T follicular helper cell (primary cell): ENCODE measurements at places on chromosomes 5 and 9.

DNA sequence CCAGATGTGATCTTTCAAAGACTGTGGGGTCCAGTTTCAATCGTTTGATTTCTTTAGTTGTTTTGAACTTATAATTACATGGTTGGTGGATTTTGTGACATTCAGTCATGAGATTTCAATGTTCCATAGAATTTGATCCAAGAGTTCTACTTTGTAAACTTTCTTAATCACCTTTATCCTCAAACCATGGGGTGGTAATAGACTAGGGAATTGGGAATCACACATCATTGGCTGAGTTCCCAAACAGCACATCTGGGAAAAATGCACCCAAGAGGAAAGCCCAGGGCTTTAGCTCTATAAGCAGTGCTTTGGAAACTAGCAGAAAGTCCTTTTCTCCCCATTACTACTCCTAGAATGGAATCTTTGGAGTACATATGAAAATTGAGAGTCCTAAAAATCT is 177.6 kb downstream of the NNT start:
- no peak for DNase-seq

DNA sequence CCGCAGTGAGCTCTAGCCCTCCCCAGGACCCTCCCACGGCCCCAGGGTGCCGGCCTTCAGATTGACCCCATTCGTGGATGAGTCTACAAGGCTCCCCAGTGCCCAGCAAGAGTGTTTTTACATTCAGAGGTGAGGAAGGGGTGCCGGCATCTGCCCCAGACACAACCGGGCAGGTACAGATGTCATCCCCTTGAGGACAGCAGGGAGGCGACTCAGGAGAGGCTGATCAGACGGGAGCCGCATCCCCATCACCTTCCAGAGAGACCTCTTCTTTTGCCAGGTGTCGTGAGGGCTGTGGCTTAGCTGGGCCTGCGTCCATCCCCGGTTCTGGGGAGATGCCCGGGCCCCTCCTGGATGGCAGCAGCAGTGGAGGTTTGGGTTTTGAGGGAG is 4.3 kb upstream of the LRRC14B start:
- no peak for DNase-seq

DNA sequence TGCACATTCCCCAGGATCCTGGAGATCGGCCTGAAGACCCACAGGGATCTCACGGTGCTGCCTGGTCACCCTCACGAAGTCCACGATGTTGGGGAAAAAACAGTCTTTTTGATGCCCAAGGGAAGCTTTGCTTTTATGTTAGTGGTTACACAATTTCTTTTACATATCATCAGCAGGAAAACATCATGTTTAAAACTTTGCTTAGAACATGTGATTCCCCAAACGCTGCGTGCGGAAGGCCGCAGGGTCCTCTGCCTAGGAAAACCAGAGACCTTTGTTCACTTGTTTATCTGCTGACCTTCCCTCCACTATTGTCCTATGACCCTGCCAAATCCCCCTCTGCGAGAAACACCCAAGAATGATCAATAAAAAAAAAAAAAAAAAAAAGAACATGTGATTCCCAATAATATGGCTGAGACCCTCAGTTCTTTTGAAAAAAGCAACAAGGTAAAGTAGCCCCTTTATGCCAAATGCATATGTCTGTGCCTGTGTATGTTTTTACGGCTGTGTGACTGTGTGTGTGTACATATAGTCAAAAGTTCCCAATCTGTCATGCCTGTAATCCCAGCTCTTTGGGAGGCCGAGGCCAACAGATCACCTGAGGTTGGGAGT is 11.5 kb upstream of the AGPAT2 start:
- no peak for DNase-seq

DNA sequence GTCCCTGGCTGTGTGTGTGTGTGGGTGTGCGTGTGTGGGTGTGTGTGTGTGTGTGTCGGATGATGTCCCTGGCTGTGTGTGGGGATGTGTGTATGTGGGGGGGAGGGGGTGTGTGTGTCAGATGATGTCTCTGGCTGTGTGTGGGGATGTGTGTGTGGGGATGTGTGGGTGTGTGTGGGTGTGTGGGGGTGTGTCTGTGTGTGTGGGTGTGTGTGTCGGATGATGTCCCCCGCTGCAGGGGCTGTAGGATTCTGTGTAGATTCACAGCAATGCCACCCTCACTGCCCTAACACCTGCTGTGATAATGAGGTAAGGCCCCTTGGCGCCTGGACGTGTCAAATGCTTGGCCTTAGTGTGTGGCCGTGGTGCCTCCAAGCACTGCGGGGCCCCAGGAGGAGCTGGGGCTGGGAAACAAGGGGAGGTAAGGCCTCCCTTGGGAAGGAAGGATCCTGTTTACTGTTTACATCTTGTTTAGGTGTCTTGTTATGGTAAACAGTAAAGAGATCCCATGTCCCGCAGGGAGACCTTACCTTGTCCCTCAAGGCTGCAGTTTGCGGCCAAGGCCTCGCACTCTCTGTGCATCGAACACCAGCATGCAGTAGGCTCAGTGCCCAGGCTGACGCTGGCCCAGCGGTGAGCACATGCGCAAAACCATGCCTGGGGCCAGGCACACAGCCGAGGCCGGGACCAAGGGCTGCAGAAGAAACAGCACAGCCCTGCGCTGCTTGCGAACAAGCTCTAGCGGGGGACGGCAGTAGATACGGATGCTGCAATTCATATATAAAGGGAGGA is 24.1 kb downstream of the AHRR start:
- DNase-seq: no peak

GRCh38 chr5:36877667-36878391 is 1.3 kb downstream of the NIPBL start:
- DNase-seq: peak; percentile 18

GRCh38 chr5:85549229-85549628 is 1068.5 kb upstream of the COX7C start:
- no peak for DNase-seq

DNA sequence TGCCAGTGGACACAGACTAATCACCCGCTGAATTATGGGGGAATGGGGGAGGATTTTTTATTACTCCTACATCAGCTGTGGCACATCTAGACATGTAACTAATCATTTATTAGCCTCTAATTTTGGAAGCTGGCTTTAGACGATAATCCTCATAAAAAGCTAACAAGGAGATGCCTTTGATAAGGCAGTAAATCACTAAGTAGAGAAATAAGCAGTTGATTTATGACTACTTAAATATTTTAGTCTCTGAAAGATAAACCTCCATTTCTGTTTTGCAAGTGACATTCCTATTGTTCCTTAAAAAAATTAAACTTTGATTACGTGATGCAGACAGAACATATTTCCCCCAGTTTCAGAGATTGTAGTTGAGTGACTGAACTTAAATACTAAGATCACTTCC is 206.4 kb upstream of the CDKN2B start:
- DNase-seq: no peak

- no peak for DNase-seq
Measured at GRCh38 chr9:113935677-113936380, 59.7 kb downstream of the ZNF618 start.

DNA sequence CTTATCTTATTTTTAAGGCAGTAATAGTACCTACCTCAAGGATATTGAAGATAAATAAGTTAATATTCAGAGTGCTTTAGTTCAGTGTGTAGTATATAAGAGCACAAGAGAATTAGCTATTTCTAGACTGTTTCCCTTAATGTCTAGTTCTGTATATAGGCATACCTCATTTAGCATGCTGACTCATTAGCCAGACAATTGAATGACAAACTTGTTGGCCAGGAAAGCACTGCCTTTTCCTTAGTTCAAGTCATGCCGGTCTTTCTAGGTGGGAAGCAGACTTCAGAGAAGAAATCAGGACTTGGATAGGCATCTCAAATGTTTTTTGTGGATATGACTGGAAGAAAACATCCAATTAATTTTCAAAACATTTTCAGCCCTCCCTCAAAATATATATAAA is 3.2 kb upstream of the FBXO4 start:
- no peak for DNase-seq

GRCh38 chr5:86929123-86929766 is 311.5 kb downstream of the COX7C start:
- no peak for DNase-seq

GRCh38 chr9:130042406-130042884 is 544 bp downstream of the FNBP1 start:
- no peak for DNase-seq

DNA sequence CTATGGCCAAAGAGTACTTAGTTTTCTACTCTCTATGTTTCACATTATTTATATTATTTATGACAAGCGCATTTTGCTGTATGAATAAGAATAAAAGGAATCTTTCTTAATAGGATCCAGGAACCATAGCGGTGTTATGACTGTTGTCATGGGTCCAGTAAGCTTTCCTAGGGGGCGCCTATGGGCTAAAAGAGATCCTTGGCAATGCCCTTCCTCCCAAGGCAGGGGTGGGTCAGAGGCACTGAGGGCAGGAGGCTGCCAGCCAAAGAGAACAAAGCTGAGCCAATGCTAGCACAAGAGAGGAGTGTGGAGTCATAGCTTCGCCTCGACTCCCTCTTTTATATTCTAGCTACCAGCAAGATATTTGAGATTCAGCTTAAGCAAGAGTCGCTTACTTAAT is 98.4 kb upstream of the GNAQ start:
- no peak for DNase-seq

- no peak for DNase-seq
Measured at GRCh38 chr9:111668026-111668573, 6.7 kb downstream of the GNG10 start.

- no peak for DNase-seq
Measured at GRCh38 chr5:177312649-177313181, 1.0 kb upstream of the MXD3 start.

GRCh38 chr5:172007175-172008110 is 1.0 kb upstream of the FBXW11 start:
- DNase-seq: no peak

DNA sequence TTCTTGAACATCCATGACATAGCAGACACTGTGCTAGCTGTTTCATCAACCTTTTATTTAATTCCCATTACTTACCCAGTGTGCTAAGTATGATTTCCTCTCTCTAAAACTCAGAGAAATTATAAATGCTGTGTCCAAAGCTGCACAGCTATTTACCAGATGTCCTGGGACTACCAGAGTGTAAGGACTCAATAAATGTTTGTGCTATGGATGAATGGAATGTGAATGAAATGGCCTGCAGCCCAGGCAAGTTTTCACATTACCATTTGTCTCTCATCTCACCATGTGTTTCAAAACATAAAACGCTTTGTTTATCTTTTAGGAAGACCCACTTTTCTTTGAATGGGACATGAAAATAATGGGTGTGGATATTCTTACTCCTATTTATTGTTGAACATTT is 96.2 kb downstream of the ARHGEF28 start:
- no peak for DNase-seq

DNA sequence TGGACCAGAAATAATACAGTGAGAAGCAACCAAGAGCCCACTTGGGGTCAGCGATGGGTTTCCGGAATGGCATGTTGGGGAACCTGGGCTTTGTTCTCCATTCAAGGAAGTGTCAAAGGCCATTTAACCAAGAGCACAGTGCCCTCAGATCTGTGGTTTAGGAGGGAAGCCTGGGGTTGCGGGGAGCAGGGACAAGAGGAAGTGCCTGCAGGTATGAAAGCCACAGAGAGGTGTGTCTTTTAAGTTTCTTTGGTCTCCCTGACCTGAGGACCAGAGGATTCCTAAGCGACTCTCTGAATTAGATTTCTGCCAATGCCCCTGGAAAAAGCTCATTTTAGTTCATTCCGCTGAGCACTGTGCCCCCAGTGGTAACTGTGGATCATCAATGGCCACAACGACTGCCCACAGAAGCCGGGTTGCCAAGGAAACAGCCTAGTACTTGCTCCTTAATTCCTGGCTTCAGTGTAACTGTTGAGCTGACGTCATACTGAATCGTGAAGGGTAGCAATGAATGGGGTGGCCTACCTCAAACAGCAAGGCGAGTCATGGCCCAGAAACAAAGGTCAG is 107.3 kb upstream of the SPIN1 start:
- no peak for DNase-seq

DNA sequence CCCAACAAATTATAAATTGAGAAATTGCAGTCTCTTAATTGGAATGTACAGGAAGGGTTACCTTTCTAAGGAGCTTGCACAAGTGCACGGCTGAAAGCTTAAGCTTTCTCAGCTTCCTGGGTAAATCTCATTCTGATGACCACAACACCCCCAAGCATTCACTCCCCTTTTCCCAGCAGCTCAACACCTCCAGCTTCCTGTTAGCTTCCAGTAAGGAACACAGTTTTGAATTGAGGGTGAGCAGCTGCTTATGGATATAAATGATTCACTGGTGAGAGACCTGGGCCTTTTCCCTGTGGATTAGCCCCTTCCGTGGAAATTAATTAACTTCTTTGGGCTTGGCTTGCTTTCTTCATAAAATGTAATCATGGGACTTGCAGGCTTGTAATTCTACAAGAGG is 101.2 kb downstream of the SLC28A3 start:
- no peak for DNase-seq

- no peak for DNase-seq
Measured at GRCh38 chr5:97355775-97356174, 172.7 kb upstream of the RIOK2 start.
